ENCODE measurements at places on chromosomes 16 and 17.

GRCh38 chr17:10337136-10337535 is 35.7 kb downstream of the MYH13 start:
- H3K4me3 ChIP-seq = no peak overlapping the region
- no peaks in the 10 kb centered on the region for H3K4me1 ChIP-seq

DNA sequence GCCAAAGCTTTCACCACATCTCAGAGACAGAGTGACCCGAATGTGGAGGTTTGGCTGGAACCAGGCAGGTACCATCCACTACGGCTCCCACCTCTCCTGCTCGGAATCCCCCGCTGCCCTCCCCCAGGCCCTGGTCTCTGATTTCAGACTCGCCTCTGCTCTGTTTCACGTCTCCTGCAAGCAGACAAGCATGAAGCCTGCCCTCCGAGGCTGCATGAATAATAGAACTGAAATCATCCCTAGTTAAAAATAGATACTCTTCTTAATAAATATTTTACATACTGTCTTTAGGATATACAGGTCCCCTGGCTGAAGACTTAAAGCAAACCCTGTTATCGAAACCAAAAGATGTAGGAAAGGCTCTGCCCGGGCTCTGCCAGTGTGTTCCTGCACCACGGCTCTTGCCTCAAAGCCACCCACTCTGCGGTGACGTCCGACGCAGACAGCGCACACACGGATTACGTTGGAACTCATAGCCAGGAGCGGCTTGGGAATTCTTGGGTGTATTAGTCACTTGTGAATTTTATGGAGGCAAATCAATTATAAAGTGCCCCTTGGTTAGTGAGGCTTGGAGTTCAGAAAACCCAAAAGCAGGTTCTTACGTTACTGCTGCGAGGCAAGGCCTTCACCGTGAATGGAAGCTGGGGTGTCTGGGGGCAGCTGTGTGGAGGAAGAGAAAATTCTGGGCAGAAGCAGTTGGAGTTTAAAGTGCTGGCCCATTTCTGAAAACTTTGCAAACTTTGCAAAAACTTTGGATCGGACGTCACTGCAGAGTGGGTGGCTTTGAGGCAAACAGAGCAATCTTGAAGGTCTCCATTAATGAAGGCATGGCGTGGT is 25.6 kb upstream of the NPTX1 start:
- H3K4me1 ChIP-seq = no peaks in the 10 kb centered on the region
- H3K4me3 ChIP-seq = no peak overlapping the region
- no peak overlapping the region for H3K27ac ChIP-seq
- DNase-seq = no peak

GRCh38 chr17:32877164-32877764 is 340 bp upstream of the MYO1D start:
- no peak overlapping the region for H3K27ac ChIP-seq
- peak; percentile 18 for DNase-seq

DNA sequence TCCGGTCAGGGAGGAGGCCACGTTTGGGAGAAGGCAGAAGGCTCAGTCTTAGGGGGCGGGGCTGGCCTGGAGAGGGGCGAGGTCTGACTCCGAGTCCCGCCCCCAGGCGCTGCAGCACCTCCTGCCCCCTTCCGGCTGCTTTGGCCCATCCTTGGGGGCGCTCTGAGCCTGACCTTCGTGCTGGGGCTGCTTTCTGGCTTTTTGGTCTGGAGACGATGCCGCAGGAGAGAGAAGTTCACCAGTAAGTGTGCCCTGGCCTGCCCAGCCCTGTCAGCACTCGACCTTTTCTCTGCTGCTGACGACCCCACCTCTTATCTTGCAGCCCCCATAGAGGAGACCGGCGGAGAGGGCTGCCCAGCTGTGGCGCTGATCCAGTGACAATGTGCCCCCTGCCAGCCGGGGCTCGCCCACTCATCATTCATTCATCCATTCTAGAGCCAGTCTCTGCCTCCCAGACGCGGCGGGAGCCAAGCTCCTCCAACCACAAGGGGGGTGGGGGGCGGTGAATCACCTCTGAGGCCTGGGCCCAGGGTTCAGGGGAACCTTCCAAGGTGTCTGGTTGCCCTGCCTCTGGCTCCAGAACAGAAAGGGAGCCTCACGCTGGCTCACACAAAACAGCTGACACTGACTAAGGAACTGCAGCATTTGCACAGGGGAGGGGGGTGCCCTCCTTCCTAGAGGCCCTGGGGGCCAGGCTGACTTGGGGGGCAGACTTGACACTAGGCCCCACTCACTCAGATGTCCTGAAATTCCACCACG is 1.5 kb downstream of the TNFRSF12A start:
- DNase-seq = peak; percentile 68
- H3K27me3 ChIP-seq = no peaks in the 10 kb centered on the region
- H3K4me3 ChIP-seq = peak overlapping the region; percentile 94
- H3K4me1 ChIP-seq = peaks cover 16% of the 10 kb centered on the region

DNA sequence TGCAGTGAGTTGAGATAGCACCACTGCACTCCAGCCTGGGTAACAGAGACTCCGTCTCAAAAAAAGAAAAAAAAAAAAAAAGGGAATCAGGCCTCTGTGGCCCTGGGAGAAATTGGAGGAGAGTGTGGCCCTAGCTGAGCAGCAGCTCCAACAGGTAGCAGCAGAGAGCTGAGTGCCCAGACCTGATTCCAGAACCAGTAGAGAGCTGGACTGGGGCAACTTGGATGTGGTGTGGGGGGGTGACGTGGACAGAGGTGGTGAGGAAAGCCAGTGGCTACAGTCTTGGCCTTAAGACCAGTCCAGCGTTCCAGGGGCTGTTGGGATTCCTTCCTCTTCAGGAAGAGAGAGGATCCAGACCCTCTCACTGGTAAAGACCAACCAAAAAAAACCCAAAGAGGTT is 1.7 kb downstream of the HSPB9 start:
- DNase-seq = no peak
- H3K36me3 ChIP-seq = no peaks in the 10 kb centered on the region
- H3K4me3 ChIP-seq = no peak overlapping the region
- H3K4me1 ChIP-seq = peaks cover 7% of the 10 kb centered on the region

Measured in Panc1 (cell line).